Gastrocnemius medialis (tissue), 4 donors: ENCODE measurements at places on chromosomes 2 and 18. TPM values are rescaled to one million over a fixed set of nuclear protein-coding genes. Genes with fewer than 3 reads are reported as not detected.

DSC1 gene
- total RNA-seq = not detected

SCG2 gene
- not detected for total RNA-seq

SLC38A11 gene
- total RNA-seq = 2.8 TPM

CCDC85A gene
- total RNA-seq = 4.6 TPM

DSEL gene
- 2.1 TPM for total RNA-seq

EGR4 gene
- not detected for total RNA-seq

GRCh38 chr18:40566510-40566844, 1388.6 kb upstream of the PIK3C3 start:
- no peaks in the 10 kb centered on the region for H3K4me1 ChIP-seq
- H3K27me3 ChIP-seq = no peaks in the 10 kb centered on the region

DNA sequence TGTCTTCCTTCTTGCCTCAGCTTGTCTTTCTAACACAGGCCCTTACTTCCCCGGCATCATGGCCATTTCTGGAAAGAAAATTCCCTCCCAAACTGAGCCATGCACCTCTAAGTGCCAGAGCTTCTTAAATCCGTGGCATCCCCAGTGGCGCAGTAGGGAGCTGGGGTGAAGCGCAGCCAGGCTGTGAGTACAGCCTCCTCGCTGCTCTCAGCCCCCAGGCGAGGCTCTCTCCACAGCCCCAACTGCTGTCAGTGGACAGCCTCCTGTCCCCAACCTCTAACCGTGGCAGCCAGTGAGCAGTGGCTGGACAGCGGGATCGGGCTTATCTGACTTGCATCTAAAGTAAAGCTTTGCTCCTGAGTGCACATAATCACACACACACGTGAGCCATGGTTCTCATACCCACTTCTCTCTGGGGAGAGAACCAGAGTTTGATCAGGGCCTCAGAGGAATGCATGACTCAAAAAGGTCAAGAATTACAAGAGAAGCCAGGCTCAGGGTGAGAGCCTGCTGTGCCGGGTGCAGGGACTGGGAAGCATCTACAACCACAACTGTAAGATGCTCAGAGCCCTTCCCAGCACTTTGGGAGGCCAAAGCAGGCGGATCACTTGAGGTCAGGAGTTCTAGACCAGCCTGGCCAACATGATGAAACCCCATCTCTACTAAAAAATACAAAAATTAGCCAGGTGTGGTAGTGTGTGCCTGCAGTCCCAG, 50.7 kb downstream of the SFXN5 start:
- H3K4me3 ChIP-seq = no peak overlapping the region
- H3K36me3 ChIP-seq = peaks cover 35% of the 10 kb centered on the region
- no peak for DNase-seq
- no peaks in the 10 kb centered on the region for H3K27me3 ChIP-seq
- no peaks in the 10 kb centered on the region for H3K4me1 ChIP-seq

- no peak for DNase-seq
- H3K27ac ChIP-seq = no peak overlapping the region
- H3K4me1 ChIP-seq = no peaks in the 10 kb centered on the region
Measured at GRCh38 chr2:206836722-206837121, 71.3 kb downstream of the FASTKD2 start.

DNA sequence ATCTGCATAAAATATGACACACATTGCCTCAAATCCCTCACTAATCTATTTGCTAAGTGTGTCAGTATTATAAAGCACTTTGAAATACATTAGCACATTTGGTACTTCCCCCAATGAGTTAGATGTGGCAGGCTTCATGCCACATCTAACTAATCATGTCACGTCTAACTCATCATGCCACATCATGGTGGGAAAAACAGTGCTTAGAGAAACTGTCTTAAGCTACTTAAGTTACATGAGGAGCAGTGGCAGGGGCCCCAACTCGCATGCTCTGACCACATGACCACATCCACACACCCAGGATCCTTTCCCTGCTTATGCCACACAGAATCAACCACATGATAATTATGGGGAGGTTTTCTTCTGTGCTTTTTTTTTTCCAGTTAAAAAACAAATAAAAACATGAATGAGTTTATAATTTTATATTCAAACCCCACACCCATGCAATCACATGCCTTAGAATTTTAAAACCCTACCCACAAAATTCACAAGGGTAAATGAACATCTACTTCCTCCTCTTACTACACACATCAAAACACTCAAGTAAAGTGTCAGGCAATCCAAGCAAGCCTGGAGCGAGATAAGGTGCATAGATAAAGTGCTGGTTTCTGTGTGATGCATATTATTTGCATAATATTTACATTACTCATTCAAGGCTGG, 1.6 kb downstream of the ABCA12 start:
- no peak for DNase-seq
- H3K4me1 ChIP-seq = no peaks in the 10 kb centered on the region
- no peak overlapping the region for H3K27ac ChIP-seq

DNA sequence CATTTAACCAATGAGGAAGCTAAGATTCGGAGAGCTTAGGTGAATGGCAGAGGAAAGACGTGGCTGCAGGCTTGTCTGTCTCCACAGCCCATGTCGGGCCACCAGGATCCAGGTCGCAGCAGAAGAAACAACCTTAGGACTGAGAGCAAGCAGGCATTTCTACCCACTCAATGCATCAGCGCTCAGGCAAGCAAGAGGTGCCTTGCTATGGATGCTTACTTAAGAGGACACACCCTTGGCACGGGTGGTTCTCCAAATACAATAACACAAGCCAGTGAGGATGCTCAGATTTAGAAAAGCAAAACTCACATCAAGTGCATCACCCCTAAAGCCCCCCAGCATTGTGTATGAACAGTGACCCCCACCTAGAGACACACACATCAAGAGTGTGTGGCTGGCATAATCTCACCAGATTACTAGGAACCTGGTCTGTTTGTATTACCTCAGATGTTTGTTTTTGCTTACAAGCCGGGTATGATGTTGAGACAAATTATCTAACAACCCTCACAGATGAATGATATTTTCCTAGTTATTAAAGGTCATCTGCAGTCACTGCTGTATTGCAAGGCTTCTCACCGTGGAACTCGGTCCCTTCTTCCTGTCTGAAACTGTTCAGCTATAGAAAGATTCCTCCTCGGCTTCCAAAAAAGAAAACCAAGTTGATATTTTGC, 34.2 kb upstream of the NPAS2 start:
- H3K27me3 ChIP-seq = no peaks in the 10 kb centered on the region
- no peak overlapping the region for H3K4me3 ChIP-seq
- H3K4me1 ChIP-seq = peaks cover 10% of the 10 kb centered on the region

DNA sequence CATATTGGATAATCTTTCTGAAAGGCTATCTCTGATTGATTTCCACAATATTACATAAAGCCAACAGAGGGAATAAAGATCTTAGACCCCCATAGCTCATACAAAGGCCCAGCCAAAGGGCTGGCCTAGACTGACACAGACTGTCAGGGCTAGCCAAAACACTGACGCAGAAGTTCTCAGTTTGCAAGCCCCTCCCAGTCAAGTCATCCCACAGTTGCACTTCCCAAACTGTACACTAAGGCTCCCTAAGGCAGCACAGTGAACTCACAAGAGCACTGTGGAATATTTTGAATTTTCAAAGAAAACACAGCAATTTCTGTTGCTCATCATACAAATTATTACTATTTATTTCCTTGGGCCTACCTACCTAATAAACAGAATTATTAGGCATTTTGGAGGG, 244.9 kb downstream of the SP3 start:
- no peaks in the 10 kb centered on the region for H3K4me1 ChIP-seq
- no peak overlapping the region for H3K27ac ChIP-seq
- no peak for DNase-seq
- no peaks in the 10 kb centered on the region for H3K27me3 ChIP-seq

- H3K4me3 ChIP-seq = no peak overlapping the region
- no peak for DNase-seq
- H3K4me1 ChIP-seq = peaks cover 23% of the 10 kb centered on the region
- H3K27ac ChIP-seq = peak overlapping the region; percentile 89
Measured at GRCh38 chr2:45690231-45690630, 38.8 kb downstream of the PRKCE start.

DNA sequence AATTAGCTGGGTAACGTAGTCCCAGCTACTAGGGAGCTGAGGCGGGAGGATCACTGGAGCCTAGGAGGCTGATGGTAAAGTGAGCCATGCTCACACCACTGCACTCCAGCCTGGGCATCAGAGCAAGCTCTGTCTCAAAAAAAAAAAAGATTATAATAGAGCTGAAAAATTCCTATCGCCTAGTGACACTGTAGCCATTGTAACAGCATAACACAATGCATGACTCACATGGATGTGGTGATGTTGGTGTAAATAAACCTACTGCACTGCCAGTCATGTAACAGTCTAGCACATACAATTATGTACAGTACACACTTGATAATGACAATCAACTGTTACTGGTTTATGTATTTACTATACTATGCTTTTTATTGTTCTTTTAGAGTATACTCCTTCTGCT, 39.6 kb downstream of the MGAT4A start:
- no peak overlapping the region for H3K4me3 ChIP-seq
- no peak overlapping the region for H3K27ac ChIP-seq

DNA sequence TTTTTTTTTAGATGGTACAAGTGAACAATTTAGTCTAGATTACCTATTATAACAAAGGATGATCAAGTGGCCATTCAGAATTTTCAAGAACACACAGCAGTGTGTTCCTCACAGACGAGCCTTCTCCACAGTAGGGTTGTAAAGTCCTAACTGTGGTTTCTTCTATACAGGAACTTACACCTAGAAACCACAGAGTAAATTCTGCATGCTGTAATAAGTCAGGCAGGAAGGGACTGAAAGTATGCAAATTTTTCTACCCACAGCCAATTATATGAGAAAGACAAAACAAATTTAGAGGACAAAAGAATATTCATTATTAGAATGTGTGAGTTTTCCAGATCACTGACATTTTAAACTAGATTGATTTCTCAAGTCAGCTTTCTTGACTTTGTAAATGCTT, 99.5 kb downstream of the RBMS1 start:
- no peak overlapping the region for H3K4me3 ChIP-seq
- no peaks in the 10 kb centered on the region for H3K27me3 ChIP-seq
- peaks cover 43% of the 10 kb centered on the region for H3K4me1 ChIP-seq
- no peaks in the 10 kb centered on the region for H3K36me3 ChIP-seq
- DNase-seq = no peak
- no peak overlapping the region for H3K27ac ChIP-seq

- no peaks in the 10 kb centered on the region for H3K27me3 ChIP-seq
- no peaks in the 10 kb centered on the region for H3K4me1 ChIP-seq
- H3K36me3 ChIP-seq = no peaks in the 10 kb centered on the region
- DNase-seq = no peak
- H3K4me3 ChIP-seq = no peak overlapping the region
- H3K27ac ChIP-seq = no peak overlapping the region
Measured at GRCh38 chr2:202529389-202529788, 105.4 kb upstream of the FAM117B start.

- no peak for DNase-seq
- H3K4me3 ChIP-seq = no peak overlapping the region
- no peaks in the 10 kb centered on the region for H3K27me3 ChIP-seq
- H3K27ac ChIP-seq = no peak overlapping the region
Measured at GRCh38 chr18:37378336-37379010, 187.1 kb downstream of the CELF4 start.

DNA sequence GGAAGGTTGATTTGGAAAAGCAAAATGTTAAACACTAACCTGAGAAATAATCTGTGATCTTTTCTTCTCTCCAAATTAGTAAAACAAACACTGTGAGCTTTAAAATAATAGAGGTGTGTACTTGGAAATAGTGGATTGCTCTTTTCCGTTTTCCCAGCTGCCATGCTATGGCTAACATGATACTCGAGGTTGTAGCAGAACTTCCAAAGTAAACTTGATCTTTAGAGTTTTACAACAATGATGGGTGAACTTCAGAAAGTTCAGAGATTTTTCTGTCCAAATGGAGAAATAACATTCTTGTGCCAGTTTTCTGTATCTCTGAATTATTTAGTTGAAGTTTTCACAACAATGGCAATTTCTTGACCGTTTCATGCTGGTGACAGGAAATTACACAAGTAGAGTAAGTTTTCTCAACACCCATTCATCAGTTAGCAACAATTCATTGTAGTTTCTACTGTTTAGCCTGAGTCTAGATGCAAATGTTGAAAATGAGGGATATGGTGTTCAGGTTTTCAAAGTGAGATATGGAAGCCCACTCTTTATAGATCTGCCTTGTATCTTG, 135.3 kb upstream of the CTAGE1 start:
- H3K27ac ChIP-seq = no peak overlapping the region
- H3K4me3 ChIP-seq = no peak overlapping the region
- DNase-seq = no peak
- no peaks in the 10 kb centered on the region for H3K27me3 ChIP-seq
- no peaks in the 10 kb centered on the region for H3K36me3 ChIP-seq
- H3K4me1 ChIP-seq = no peaks in the 10 kb centered on the region

GRCh38 chr18:2856547-2857170, 9.9 kb downstream of the EMILIN2 start:
- no peak overlapping the region for H3K27ac ChIP-seq
- H3K36me3 ChIP-seq = no peaks in the 10 kb centered on the region
- no peak overlapping the region for H3K4me3 ChIP-seq
- H3K4me1 ChIP-seq = no peaks in the 10 kb centered on the region

DNA sequence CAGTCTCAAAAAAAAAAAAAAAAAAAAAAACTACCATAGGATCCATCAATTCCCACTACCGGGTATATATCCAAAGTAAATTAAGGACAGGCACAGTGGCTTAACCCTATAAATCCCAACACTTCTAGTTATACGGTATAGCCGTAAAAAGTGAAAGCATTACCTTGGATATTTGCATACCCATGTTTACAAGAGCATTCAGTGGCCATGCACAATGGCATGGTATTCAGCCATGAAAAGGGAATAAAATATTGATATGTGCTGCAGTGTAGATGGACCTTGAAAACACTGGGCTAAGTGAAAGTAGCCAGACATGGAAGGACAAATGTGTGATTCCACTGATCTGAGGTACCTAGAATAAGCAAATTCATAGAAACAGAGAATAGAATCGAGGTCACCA, 111.8 kb upstream of the CAB39 start:
- H3K4me1 ChIP-seq = no peaks in the 10 kb centered on the region
- H3K27ac ChIP-seq = no peak overlapping the region
- H3K27me3 ChIP-seq = no peaks in the 10 kb centered on the region
- H3K36me3 ChIP-seq = no peaks in the 10 kb centered on the region

- DNase-seq = no peak
- H3K27ac ChIP-seq = no peak overlapping the region
- no peaks in the 10 kb centered on the region for H3K4me1 ChIP-seq
- no peaks in the 10 kb centered on the region for H3K36me3 ChIP-seq
Measured at GRCh38 chr2:44843086-44843485, 98.4 kb upstream of the SIX3 start.

- DNase-seq = no peak
- H3K27me3 ChIP-seq = no peaks in the 10 kb centered on the region
- no peak overlapping the region for H3K27ac ChIP-seq
- no peaks in the 10 kb centered on the region for H3K4me1 ChIP-seq
Measured at GRCh38 chr2:232431705-232432590, 24.0 kb upstream of the ALPI start.

DNA sequence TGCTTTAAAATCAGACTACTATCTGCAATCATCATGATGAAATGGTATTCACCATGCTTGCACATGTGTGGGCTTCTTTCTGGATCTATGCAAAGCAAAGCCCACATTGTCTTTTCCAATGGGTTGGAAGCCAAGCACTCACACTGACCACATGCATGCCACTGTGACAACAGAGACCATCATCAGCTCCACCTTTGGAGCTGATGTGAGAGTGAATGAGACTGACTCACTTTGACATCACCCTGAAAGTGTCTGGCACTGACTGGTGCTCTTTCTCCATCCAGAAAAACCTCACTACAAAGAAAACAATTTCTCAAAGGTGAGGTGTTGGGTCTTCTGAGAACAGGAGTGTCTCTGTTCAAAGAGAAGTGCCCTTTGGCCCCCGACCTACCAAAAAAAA, 4.7 kb downstream of the MYO5B start:
- H3K4me3 ChIP-seq = no peak overlapping the region
- no peak for DNase-seq
- H3K36me3 ChIP-seq = no peaks in the 10 kb centered on the region
- H3K4me1 ChIP-seq = no peaks in the 10 kb centered on the region
